Hepatocyte (in vitro differentiated cells): ENCODE measurements at places on chromosomes 12 and 14. TPM values are rescaled to one million over a fixed set of nuclear protein-coding genes. Genes with fewer than 3 reads are reported as not detected.
A peak's percentile ranks its signal among the peaks of the same experiment; 100 is the strongest.

GRCh38 chr12:27747111-27747820 lies 32.8 kb upstream of the KLHL42 start:
- DNase-seq: peak; percentile 7

Gene LRTM2
- not detected in 2 replicates for total RNA-seq

Gene CMA1
- not detected in 2 replicates for total RNA-seq

- peak; percentile 21 for DNase-seq
Observed at GRCh38 chr14:100670753-100671049, 56.0 kb upstream of the DLK1 start.

DNA sequence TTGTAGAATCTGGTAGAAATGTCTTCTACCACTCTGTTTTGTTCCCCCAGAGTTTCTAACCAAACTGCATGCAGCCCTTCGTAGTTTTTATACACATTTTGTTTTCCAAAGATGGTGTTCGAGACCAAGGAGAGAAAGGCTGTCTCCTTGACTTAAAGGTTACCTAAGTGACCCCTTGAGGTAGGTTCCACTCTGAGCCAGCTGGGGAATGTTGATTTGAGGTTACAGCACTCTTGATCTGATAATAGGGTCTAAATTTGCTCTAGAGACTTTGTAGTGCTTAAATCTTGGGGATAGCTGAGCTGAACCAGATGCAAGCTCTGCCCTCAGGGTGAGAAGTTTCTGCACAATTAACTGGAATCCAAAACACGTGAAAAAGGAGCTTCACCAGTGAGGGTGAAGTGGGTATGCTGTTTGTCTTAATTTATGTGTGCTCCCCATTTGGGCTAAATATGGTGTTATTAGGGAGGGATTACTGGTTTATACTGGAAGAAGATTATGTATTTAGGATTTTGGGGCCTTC lies 3.1 kb downstream of the TMBIM6 start:
- no peak for DNase-seq

Gene OR4E2
- total RNA-seq: not detected in 2 replicates

Gene SERPINA6
- total RNA-seq: 132 TPM in 2 replicates

Gene RFX4
- total RNA-seq: not detected in 2 replicates

GRCh38 chr12:46783871-46784270 lies 41.9 kb downstream of the SLC38A4 start:
- DNase-seq: no peak

Gene DEGS2
- total RNA-seq: 1.8 and 5.3 TPM in 2 replicates

DNA sequence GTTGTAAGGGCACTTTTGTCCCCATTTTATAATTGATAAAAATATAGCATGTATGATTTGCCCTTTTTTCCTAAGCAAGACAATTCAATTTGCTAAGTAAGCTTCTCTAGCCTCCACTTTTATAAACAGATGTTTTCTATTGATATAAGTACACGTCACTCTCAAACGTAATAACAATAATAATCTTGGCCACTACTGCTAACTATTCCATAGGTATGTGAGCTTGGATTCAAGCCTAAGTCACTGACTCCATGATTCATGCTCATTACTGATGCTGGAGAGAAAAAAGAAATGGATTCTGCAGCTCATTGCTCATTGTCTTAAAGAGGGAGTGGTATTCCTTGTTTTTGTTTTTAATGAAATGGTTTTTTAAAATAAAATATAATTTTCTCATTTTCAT lies 661.0 kb downstream of the GALC start:
- DNase-seq: no peak

Gene SLC41A2
- total RNA-seq: 42.8 and 48.2 TPM in 2 replicates

GRCh38 chr14:91931478-91932088 lies 15.9 kb downstream of the FBLN5 start:
- DNase-seq: no peak

DNA sequence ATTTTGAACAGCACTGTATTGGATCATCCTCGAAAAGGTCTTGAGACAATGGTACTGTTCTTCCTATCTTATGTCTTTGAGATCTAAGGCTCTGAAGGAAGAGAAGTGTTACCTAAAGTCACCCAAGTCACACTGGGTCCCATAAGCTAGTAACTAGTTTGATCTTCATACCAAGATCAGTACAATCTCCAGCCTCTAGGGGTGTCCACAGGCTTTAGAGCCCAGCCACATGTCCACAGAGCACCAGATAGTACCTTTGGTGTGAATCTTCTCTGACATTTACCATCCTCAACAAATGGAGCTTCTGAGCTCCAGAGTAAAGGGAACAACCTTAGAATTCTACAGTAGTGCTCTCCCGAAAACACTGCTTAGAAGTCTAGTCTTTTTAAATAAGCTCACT lies 78.7 kb downstream of the KSR2 start:
- no peak for DNase-seq

GRCh38 chr12:124779161-124780141 lies 84.2 kb downstream of the SCARB1 start:
- no peak for DNase-seq

Gene PTPRB
- total RNA-seq: 1.2 and 1.7 TPM in 2 replicates

DNA sequence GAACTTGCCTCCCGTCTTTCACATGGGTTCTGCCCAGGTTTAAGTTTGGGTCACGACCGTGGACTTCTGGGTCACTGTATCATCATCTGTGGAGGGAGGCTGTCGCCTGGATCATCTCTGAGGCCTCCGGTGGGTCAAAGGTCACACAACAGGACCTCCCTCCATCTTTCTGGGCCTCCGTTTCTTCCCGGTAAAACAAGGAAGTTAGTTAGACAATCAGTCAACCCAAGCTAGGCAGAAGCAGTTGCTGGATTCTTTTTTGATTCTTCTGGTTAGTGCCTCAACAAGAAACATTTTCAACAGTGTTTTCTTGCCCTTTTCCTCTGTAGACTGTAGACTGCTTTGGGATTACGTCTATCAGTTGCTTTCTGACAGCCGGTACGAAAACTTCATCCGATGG lies 186.6 kb upstream of the BCL2L14 start:
- no peak for DNase-seq

DNA sequence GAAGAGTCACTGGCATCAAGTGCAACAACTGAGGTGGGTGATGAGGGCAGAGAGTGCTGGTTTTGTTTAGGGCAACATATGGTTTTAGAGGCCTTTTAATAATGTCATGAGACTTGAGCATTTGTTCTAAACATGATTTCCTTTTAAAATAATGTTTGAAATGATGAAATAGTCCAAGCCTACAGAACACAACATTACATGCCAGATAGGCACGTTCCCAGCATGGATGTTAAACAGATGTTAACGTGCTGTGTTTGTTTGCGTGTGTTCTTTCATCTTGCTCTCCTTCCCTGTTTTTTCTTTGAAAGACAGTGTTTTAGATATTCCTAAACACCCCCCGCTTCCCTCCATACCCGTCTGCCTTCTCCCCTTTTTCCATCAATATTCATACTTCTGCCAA lies 82.3 kb downstream of the RGS6 start:
- no peak for DNase-seq

Gene KRT71
- total RNA-seq: not detected in 2 replicates

GRCh38 chr12:29499235-29499634 lies 1.7 kb upstream of the OVCH1 start:
- no peak for DNase-seq

DNA sequence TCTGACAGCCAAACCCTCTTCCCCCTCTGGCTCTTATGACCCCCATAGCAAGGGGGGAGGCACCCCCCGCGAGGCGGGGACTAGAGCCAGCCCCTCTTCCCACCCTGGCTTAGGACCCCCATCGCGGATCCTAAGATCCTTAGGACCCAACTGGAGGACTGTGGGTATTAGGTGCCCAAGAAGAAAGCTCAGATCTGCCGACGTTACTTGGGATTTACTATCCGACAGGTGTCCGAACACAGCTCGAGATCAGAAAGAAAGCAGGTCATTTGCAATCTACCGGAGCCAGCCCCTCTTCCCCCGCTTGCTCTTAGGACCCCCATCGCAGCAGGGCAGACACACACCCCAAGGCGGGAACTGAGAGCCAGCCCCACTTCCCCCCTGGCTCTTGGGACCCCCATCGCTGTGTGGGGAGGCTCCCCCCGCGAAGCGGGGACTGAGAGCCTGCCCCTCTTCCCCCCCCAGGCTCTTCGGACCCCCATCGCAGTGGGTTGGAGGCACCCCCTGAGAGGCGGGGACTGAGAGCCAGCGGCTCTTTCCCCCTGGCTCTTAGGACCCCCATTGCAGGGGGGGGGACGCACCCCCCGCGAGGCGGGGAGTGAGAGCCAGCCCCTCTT lies 46.8 kb downstream of the DDX11 start:
- no peak for DNase-seq

- DNase-seq: peak; percentile 70
Observed at GRCh38 chr12:38886064-38886463, 19.3 kb downstream of the CPNE8 start.

- DNase-seq: peak; percentile 16
Observed at GRCh38 chr12:16281157-16281556, 3.7 kb upstream of the SLC15A5 start.

DNA sequence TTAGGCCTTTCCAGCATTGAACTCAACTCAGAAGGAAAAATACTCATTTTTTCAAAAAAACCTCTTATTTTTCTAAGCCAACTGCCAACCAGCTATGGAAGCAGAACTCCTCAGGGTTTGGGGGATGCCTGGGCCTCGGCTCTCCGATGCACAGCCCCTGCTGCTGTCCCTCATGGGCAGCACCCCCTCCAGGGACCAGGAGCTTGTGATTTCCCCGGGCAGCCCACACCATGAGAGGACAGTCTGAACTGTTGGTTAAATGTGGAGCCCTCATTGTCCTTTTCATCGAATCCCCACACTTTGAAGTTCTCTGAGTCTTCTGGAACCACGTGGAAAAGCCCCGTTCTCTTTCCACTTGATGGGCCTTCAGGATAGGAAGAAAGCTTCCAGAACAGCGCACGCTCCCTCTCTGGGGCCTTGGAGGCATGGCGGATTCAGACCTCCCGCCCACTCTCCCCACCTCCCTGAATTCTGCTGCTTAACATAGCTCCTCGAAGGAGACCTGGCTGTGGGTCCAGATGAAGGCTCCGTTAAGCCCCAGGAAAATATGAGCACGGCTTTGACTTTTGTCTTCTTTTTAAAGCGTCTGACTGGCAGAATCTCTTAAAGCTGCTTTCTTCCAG lies 156.6 kb downstream of the CALM1 start:
- no peak for DNase-seq

- DNase-seq: no peak
Observed at GRCh38 chr14:100212476-100213333, 26.2 kb upstream of the YY1 start.

DNA sequence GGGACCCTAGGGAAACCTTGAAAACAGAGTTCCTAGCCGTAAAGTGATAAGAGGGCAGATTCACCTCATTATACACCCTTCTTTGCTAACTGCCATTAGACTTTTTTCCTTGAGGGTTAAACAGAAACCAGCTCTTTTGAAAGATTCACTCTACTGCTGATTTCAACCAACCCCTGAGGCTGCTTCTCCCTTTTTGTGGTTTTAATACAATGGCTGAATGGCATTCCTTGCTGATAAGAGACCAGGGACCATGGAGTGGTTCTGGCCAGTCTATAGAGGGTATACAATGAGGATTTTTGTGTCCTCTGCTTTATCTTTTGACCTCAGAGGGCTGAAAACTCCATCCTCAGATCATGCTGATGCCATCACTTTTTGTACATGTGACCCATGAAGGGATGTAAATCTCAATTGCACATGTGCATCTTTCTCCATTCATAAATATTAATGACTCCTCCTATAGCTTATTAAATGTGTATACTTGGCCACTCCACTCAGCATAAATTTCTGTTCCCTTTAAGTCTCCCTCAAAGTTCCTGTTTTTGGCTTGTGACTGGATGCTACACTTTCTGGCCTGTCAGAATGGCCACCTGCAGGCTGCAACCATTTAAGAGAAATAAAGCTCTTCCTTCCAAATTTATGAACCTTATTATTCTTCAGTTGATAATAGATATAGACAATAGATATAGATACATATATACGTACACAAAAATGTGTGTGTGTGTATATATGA lies 233.8 kb upstream of the SEL1L start:
- no peak for DNase-seq

Gene HOTAIR
- 0.32 and 0.90 TPM in 2 replicates for total RNA-seq

GRCh38 chr12:121577443-121578180 lies 3.2 kb downstream of the KDM2B start:
- DNase-seq: no peak

Gene MDGA2
- 0.70 and 1.1 TPM in 2 replicates for total RNA-seq
